ENCODE measurements at places on chromosomes 7 and 10.

GRCh38 chr10:72171175-72171630 is 44.6 kb upstream of the ANAPC16 start:
- DNase-seq: no peak

DNA sequence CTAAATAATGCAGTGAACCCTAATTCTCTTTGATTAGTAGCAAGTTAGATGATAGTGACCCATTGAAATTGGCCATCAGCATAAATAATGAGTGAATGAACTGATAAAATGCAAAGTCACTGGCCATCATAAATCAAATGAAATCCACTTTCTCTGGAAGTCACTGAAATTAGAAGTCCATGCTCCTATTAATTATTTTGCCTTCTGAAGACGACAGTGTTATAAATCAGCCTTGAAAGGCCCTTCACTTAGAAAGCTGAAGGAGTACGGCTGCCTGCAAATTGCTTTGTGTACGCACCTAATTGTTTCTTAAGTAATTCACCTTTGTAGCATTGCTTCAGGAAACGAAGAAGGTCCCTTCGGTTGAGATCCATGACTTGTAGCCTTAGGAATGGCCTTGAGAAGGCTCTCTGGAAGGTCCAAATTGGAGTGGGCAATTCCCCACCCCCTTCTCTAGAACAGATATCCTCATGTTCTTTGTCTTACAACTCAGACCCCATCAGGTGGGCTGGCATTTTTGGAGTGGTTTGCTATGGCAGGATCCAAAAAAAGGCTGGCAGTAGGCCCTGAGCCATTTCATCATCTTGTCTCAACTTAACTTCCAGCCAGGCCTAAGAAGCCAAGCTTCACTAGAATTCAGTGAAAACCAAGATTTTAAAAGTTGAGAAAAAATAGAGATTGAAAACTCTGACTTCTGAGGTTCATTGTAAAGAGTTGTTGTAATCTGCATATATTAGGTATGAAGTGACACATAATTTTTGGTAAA is 420.3 kb downstream of the LRMDA start:
- no peak for DNase-seq

GRCh38 chr7:1106793-1107421 is 19.0 kb downstream of the GPER1 start:
- DNase-seq: peak; percentile 36

- DNase-seq: no peak
Observed at GRCh38 chr10:70901276-70901878, 13.0 kb upstream of the PCBD1 start.

GRCh38 chr7:120775755-120776154 is 82.2 kb downstream of the TSPAN12 start:
- DNase-seq: no peak

GRCh38 chr10:61338146-61338545 is 115.0 kb downstream of the TMEM26 start:
- no peak for DNase-seq

GRCh38 chr7:14069961-14070360 is 80.5 kb upstream of the ETV1 start:
- no peak for DNase-seq

DNA sequence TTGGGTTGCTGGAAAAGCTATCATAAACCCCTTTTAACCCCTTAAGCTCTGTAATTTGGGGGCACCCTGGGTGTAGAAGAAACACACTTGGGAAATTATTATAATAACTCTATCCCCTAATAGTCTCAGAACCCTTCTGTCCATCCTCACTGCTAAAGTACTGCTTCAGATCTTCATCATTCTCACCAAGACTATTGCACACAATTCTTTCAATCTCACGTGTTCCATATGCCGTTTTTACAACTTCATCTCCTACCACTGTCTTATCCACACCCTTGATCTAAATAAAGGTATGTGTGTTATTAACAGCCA is 15.8 kb downstream of the ANKRD22 start:
- DNase-seq: no peak

DNA sequence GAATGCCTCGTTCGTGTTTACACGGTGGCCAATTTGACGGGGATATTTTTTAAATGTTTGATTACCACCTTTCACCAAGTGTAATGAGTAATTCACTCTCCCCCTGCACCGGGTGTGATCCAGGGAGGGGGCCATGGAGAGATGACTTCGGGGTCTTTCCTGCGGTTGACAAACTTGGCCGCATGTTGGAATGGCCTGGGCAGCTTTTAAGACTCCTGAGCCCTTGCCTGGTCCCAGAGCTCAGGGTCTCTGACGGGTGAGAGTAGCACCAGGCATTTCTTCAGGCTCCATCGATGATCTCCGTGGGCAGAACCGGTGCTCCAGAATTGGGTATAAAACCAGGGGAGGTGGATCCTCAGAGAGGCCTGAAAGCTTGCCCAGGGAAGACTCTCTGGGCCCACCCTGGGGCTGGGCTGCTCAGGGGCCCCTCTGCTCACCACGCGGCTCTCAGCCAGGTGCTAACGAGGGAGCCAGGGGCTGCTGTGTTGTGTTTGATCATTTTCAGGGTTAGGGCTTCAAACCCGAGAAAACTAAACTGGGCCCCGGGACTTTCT is 882 bp downstream of the ZNF282 start:
- DNase-seq: no peak

DNA sequence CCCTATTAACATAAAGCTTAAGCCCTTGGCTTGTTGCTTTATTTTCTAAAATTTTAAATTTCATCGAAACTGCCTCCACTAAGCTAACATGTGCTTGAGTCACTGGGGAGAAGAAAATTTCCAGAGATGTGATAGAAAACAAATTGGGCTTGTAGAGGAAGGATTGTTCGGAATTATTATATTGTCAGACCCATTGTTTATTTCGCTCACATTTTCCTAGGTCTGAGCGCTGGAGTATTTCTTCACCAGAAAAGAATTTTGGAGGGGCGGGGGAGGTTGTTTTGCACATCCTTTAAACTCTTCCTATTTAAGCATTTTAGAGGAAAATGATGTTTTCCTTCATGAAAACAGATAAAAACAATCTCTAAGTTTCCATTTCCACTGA is 29.1 kb downstream of the CELF2 start:
- no peak for DNase-seq

GRCh38 chr7:55071411-55072175 is 52.8 kb downstream of the EGFR start:
- DNase-seq: no peak

DNA sequence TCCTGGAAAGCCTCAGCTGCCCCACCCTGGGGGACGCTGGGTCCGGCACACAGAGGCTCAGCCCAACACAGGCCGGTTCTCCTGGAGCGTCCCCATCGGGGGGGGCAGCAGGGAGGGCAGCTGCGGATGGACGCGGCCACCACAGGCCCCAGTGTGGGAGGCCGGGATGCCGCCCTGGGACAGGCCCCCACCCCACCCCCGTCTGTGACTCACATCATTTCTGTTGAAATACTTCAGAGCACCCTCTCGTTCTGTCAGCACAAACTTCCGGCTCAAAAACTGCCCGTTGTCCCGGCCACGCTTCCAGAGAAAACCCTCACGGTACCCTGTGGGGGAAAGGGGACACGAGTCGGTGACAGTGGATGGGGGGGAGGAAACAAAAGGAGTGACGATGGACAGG is 28.5 kb downstream of the GET4 start:
- no peak for DNase-seq

- DNase-seq: no peak
Observed at GRCh38 chr7:12157517-12157916, 53.6 kb upstream of the TMEM106B start.

GRCh38 chr10:58535311-58535710 is 22.6 kb downstream of the BICC1 start:
- no peak for DNase-seq

DNA sequence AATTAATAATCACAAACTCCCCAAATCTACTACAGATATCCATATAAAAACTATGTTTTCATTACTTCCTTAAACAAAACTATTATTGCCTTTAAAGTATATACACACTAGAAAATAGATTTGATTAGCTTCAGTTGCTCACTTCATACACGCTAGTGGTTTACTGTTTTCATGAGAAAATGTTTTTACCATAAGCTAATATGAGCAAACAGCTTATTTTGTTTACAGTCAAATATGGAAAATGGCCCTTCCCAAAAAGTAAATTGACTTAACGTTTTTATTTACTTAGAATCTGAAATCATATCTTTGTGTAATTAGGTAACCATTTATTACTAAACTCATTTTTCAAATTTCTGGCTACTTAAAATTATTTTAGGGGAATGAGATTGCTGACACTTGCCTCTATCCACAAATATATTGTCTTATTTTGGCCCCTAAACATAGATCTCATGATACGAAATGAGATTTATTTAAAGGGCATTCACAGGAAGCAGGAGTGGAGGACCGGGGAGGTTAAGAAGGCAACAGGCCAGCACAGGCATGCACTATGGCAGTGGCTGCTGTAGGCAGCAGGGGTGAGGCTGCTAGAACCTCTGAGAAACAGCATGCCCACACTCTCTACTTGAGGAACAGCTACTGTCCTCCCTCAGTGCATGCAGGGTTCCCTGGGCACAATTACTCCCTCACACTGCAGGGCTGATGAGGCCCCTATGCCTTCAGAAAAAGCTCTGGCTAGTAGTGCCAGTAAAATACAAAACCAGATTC is 29.6 kb upstream of the SOSTDC1 start:
- no peak for DNase-seq

GRCh38 chr10:121788115-121788514 is 139.7 kb downstream of the ATE1 start:
- DNase-seq: no peak

GRCh38 chr10:112926906-112927688 is 22.9 kb upstream of the TCF7L2 start:
- DNase-seq: no peak

GRCh38 chr7:5396542-5396941 is 27.1 kb downstream of the TNRC18 start:
- DNase-seq: no peak

GRCh38 chr7:39054731-39055130 is 77.0 kb downstream of the POU6F2 start:
- DNase-seq: no peak

- no peak for DNase-seq
Observed at GRCh38 chr7:104142147-104142546, 65.7 kb downstream of the ORC5 start.

- no peak for DNase-seq
Observed at GRCh38 chr10:6065835-6066234, 3.7 kb upstream of the IL2RA start.

DNA sequence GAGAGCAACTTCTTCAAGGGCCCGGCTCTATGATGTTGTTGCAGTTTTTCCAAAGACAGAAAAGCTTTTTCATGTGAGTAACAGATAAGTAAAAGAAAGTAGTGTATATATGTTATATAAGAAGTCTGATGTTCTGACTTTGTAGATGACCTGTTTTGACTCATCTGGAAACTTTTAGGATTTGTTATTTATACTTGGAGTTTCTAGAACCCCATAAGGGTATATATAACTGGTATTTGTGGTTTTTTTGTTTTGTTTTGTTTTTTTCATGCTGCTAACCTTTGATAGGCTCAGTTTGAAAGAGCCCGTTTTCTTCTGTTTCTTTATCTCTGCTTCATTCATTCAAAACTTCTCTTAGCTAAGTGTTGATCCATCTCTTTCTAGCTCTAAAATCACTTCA is 7.3 kb downstream of the RPP30 start:
- no peak for DNase-seq

- DNase-seq: no peak
Observed at GRCh38 chr10:114470361-114470760, 66.1 kb upstream of the AFAP1L2 start.

DNA sequence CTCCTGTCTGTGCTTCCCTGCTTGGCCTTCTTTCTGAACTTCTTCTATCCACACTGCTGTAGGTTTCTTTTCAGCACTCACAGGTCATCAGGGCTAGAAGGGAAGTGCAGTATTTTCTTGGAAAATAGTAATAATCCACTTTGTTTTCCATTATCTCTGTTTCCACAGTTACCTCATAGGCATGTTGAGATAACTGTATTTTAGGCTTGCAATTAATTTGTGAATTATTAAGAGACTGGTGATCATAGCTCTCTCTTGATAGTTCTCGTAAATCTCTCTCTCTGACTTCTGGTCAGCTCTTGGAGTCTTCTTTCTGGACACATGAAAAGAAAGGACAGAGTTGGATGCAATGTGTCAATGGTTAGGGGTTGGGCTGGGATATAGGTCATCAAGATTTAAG is 243.6 kb upstream of the IGFBP3 start:
- no peak for DNase-seq

DNA sequence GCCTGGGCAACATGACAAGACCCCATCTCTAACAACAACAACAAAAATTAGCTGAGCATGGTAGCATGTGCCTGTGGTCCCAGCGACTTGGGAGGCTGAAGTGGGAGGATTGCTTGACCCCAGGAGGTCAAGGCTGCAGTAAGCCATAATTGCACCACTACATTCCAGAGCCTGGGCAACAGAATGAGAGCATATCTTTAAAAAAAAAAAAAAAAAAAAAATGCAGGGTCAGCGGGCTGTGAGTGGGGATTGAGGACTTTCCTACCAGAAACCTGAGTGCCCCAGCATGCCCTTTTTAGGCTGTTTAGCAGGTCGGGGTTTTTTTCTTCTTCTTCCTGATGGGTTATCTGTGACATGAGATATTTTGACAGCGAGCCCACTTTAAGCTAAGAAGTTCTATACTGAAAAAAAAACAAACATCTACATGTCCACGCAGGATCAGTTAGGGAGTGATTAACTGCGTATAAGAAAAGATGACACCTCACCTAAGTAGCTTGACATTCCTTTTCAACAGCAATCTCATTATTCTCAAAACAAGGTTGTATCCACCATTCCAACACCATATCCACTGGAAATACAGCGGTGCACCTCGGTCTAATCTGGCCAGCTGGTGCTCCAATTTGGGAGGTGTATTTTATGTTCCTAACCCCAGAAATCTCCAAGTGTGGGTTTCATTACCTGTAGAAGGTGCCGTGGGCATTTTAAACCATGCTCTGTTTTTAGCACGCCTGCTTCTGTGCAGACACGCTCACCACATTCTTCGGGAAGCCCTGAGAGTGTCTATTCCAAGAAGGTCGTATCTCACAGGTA is 13.8 kb upstream of the RFC2 start:
- no peak for DNase-seq

GRCh38 chr7:1717903-1718676 is 48.0 kb downstream of the ELFN1 start:
- DNase-seq: no peak

- no peak for DNase-seq
Observed at GRCh38 chr10:49760789-49761188, 1.3 kb downstream of the OGDHL start.

- DNase-seq: no peak
Observed at GRCh38 chr7:36567699-36568451, 156.4 kb downstream of the AOAH start.

DNA sequence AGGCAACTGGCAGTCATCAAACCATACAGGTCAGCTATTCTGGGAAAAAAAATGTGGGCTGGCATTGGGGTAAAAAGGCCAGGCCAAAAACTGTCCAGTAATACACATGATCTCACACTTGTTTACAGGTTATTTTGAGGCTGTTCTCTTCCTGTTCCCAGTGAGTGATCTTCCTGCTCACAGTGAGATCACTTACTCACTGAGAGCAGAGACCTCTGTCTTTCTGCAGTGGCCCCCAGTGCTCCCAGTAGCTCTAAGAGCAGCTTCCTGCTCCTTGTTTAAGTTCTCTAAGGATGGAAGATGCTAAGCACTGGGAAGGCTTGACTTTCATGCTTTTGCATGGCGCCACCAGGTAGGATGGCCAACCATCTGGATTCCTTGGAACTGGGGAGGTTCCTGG is 93.5 kb upstream of the KIAA1217 start:
- no peak for DNase-seq

- no peak for DNase-seq
Observed at GRCh38 chr10:116873134-116873533, 23.8 kb downstream of the ENO4 start.
